GM12891 (cell line): ENCODE measurements at places on chromosomes 4 and X.
A peak's percentile ranks its signal among the peaks of the same experiment; 100 is the strongest.

DNA sequence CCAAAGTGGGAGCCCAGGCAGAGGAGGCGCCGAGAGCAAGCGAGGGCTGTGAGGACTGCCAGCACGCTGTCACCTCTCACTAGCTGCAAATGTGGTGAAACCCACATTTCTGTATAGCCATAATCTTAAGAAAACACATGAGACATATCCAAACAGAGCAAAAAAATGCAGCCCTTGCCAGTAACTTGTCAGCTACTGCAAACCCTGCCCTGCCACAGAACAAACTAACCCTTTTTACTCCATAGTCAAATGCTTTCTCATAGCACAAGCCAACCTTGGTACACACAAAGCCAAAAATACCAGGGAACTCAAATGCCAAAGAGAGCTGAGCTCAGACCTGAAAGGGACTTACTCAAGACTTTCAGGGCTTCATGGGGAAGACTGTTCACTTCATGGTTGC, 14.9 kb upstream of the NXF3 start:
- no peak for DNase-seq

DNA sequence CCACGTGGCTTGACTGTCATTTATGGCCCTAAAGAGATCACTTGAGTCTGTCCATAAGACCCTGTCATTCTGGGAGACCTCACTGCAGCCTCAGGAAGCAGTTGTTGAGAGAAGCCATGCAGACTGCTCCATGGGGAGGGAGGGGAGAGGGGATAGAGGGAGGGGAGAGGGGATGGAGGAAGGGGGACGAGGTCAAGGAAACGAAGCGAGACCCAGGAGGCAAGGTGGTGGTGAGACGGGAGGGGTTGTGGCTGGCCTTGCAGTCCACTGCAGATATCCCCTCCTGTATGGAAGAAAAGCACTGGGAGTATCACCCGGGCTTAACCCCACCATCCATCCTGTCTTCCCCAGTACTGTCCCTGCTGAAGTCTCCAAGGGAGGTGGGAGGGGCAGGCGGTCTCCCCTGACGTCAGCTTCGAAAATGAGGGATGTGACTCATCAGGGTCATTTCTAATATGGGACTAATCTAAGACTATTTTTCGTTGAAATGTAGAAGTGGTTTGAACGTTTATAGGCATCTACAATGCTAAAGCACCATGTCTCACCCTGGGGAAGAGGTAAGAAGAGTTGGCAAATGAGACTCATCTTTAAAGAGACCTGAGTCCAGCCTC, 5.6 kb downstream of the TMEM255A start:
- no peak for DNase-seq

DNA sequence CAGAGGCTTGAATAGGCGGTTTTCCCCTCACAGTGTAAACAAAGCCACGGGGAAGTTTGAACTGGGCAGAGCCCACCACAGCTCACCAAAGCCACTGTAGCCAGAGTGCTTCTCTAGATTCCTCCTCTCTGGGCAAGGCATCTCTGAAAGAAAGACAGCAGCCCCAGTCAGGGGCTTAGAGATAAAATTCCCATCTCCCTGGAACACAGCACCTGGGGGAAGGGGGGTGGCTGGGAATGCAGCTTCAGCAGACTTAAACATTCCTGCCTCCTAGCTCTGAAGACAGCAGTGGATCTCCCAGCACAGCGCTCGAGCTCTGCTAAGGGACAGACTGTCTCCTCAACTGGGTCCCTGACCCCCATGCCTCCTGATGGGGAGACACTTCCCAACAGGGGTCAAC, 44.0 kb upstream of the USP38 start:
- DNase-seq, result no peak

DNA sequence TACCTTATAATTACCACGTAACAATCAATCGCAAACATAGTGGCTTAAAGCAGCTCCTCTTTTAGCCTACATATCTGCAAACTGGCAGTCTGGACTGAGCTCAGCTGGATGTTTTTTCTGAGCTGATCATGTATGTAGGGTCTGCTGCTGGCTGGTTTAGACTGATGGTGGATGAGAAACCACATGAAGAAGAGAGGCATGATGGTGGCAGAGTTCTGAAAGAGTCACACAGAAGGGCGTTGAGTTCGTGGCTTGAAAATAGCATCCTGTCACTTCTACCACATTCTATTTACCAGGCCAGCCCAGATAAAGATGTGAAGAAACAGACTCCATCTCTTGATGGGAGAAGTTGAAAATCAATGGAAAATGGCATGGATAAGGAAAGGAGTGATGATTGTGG, 151.3 kb downstream of the SNCA start:
- DNase-seq, result no peak

- DNase-seq, result no peak
These were observed 60.6 kb upstream of the SPANXN2 start for GRCh38 chrX:143781103-143781502.

DNA sequence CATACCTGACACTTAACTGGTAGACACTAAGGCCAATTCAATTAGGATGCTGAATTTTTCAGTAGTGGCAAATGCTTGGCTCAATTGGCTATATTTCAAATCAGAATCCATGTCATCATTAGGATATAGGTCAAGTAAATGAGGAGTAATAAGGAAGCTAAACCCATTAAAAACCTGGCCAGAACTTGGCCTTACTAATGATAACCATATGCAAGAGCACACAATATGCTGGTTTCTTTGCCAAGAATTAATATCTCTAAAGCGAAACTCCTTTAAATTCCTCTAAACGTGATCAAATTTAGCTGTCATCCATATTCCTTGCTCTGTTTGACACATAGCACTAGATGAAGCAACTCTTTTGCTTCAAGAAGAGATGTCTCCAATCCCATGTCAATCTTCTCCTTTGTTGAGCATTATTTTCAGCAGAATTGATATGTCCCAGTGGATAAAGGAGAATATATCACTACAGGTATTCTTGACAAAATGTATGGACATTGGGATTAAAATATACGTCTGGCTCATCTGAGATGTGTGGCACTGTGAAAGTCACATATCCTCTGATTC, 206.1 kb upstream of the ANKRD50 start:
- no peak for DNase-seq

- DNase-seq, result no peak
These were observed 41.9 kb upstream of the PRDM8 start for GRCh38 chr4:80155316-80155982.

GRCh38 chrX:15998350-15998749, 125.0 kb upstream of the GRPR start:
- DNase-seq, result no peak

GRCh38 chr4:125105561-125105960, 209.2 kb upstream of the FAT4 start:
- no peak for DNase-seq

DNA sequence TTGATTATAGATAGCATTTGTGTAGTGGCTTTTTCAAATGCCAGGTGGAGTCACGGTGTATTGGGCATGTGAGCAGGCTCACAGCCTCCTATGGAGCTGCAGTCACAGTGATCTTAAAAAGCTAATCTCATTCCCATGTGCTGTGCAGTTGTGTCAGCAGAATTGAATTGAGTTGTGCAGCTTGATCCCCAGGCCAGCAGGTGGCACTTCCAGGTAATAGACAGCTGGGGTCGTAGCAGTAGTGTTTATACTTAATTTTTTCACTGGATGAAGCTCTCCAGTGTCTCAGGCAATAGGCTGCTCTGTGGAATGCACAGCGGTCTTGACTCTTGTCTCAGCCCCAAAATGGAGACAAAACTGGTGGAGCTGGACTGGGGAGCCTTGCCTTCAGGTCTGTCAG, 1028.1 kb downstream of the SH3BGRL start:
- DNase-seq, result no peak

DNA sequence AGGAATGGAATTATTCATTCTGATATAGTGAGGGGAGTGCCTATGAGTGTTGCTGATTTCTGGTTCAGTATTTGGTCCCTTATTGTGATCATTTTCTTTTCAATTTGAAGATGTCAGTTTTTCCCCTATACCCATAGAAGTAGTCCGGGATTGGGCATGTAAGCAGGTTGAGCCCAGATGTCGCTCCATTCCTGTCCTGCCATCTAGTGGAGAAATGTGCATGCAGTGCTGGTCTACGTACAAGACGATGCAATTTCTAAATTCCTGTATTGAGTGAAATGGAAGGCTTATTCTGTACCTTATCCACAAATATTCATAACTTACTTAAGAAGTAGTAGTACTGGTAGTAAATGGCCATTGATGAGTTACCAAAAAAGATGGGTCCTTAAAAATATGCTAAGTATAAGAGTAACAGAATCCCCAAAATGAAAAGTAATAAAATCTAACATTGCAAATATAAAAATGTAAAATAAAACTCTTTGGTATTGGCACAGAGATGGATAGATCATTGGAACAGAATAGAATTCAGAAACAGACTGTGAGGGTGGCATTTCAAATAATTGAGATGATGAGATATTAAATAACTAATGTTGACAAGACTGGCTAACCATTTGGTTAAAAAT, 60.9 kb downstream of the UGT8 start:
- DNase-seq, result peak; percentile 10

DNA sequence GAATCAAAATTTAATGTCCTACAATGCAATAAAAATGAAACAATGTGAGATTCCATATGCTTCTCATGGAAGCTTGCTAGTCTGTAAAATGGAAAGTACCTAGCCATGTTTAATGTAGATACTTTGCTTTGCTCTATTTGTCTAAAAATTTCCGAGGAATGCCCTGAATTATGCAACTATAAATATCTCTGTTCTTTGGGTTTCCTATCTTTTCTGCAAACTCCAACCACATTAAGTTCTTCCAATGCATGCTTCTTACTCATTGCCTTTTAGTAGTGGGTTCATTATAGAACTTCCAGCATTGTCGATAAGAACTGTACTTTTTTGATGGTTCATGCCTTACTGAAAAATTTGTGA, 178.3 kb downstream of the RASL11B start:
- DNase-seq, result no peak

- DNase-seq, result no peak
These were observed 1148.8 kb upstream of the PCDH7 start for GRCh38 chr4:29571322-29571721.

- no peak for DNase-seq
These were observed 6.8 kb downstream of the PLA2G12A start for GRCh38 chr4:109723110-109723509.

GRCh38 chrX:100379388-100379986, 30.6 kb downstream of the PCDH19 start:
- DNase-seq, result no peak

- DNase-seq, result no peak
These were observed 184.0 kb downstream of the UGT8 start for GRCh38 chr4:114782415-114783214.

DNA sequence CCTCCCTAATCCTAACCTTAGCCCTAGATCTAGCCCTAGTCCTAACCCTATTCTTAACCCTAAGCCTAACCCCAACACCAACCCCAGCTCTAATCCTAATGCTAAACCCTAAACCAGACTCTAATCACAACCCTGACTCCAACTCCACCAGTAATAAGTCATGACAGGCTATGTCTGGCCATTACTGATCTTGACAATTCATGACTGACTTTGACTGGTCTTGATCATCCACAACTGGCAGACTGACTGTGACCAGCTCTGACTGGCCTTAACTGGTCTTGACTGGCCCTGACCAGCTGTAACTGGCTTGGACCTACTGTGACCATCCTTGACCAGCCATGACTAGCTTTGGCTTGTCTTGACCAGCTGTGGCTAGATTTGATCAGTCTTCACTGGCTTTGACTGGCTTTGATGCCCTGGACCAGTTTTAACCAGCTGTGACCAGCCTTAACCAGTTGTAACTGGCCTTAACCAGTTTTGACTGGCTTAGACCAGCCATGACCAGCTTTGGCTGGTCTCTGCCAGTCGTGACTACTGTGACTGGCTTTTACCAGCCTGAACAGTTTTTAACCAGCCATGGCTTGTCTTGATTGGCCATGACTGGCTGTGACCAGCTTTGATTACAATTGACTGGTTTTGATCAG, 68.4 kb downstream of the RLIM start:
- DNase-seq, result no peak

- DNase-seq, result no peak
These were observed 41.6 kb upstream of the ACSL4 start for GRCh38 chrX:109774706-109775105.

- DNase-seq, result no peak
These were observed 48.4 kb upstream of the MSANTD1 start for GRCh38 chr4:3200423-3201090.

- DNase-seq, result no peak
These were observed 37.7 kb downstream of the MECP2 start for GRCh38 chrX:154059729-154060245.

DNA sequence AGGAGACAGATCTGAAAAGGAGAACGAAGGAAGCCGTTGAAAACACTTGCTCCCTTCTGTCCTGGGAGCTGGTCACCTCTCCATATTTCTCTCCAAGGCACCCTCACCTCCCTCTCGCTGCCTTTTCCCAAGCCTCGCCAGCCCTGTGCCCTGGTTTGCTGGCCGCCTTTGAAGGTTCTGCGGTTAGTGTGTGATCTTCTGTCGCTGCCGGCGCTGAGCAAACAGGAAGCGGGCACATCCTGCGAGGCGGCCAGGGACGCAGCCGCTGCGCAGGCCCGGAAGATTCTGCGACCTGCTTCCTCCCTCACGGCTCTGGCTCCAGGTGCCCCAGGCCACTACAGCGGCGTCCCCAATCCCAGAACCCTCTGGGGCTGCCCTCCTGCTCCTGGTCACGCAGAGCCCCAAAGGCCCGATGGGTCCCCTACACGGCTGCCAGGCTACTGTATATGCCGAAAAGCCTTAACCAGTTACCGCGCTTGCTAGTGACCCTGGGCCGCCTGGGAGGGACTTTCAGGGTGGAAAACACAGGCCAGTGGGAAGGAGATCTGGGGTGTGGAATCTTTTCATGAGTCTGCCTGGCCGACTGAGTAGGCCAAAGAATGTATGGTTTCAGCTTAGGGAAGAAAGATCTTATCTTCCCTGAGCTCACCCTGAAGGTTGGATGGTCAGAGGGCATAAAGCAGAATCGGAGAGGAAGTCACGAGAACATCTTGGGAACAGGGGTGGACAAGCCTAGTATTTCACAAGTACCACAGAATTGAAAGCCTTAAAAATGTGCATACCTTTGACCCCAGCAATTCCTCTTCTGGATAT, 2.3 kb upstream of the SASH3 start:
- no peak for DNase-seq

- DNase-seq, result no peak
These were observed 19.0 kb downstream of the GAB3 start for GRCh38 chrX:154731881-154732280.

DNA sequence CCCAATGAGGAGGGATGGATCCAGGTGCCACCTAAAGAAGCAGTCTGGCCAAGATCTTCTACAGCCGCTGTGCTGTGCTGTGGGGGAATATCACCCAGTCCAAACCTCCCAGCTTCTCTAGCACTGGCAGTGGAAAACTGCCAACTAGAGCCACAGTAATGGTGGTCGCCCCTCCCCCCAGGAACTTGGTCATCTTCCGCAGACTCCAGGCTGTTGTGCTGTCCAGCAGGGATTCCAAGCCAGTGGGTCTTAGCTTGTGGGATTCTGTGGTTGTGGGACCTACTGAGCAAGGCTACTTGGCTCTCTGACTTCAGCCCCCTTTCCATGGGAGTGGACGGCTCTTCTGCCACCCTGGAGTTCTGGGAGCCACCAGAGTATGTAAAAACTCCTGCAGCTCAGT, 18.2 kb downstream of the GPRASP1 start:
- no peak for DNase-seq

GRCh38 chr4:85833302-85833701, 358.4 kb downstream of the ARHGAP24 start:
- no peak for DNase-seq
